Omental fat pad (tissue), 4 donors: ENCODE measurements at places on chromosomes 3 and 15.

GRCh38 chr3:14552041-14552648 is 12.0 kb upstream of the GRIP2 start:
- no peak for DNase-seq

- no peak for DNase-seq
Observed at GRCh38 chr15:24008476-24008875, 321.4 kb upstream of the NDN start.

DNA sequence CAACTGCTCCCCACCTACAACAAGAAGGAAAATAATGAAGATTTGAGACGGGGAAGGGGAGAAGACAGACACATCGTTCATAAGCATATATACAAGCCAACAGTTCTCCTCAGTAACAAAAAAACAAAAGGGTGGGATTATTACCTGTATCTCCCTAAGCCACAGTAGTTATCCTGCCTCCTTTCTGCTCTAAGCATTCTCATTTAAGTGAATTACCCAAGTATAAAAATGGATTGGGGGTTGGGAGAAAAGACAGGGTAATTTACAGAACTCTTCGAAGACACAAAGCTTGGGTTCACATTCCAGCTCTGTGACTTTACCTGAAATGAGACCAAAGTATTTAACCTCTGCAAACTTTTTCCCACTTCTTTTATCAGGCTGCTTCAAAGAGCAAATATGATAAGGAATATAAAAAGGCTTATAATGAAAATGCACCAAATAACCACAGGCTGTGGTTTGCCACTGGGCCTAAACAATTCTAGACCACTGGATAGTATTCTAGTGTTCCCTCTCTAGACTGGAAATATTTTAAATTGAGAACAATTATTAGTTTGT is 64.4 kb downstream of the UACA start:
- DNase-seq = no peak

DNA sequence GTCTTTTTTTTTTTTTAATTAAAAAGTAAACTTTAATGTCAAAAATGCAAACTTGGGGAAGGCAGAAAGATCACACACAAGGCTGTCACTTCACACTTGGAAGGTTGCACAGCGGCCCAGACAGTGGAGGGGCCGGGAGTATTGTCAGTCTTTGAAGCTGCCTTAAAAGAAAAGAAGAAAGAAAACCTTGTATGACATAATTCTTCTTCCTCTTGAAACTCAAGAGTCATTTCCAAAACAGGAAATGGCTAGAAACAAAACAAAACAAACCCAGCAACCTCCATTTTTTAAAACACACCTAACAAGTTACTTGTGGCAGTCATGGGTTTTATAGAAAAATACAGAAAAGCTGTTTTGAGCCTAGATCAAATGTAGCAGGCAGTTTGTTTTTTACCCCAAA is 68.1 kb upstream of the MAGI1 start:
- DNase-seq = no peak

DNA sequence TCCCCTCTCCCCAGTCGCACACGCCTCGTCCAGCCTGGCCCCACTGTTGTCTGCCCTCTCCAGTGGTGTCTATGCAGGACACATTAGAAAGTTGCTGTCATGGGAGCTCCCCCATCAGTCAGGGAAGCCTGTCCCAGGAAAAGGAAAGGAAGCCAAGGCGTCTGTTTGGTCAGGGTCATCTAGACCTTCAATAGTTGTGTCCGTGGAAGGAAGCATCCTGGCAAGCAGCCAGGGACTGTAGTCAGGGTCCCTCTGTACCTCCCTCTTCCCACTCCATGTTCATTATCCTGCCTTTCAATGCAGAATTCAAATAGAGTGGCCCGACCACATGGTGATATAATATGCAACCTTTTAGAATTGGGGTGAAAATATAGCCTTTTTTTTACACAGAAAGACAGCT is 60.7 kb upstream of the RAB6B start:
- DNase-seq = no peak

- DNase-seq = no peak
Observed at GRCh38 chr3:110624576-110624975, 447.0 kb upstream of the NECTIN3 start.

GRCh38 chr15:67124111-67124510 is 58.7 kb downstream of the SMAD3 start:
- no peak for DNase-seq

GRCh38 chr3:88677298-88677697 is 430.1 kb upstream of the EPHA3 start:
- no peak for DNase-seq

GRCh38 chr15:39698444-39699390 is 83.9 kb downstream of the FSIP1 start:
- no peak for DNase-seq

GRCh38 chr3:12893247-12893646 is 51.9 kb upstream of the RPL32 start:
- no peak for DNase-seq

GRCh38 chr3:39970982-39971381 is 161.6 kb downstream of the MYRIP start:
- no peak for DNase-seq
